Progenitor cell of endocrine pancreas (in vitro differentiated cells): ENCODE measurements at places on chromosomes 11 and 22. TPM values are rescaled to one million over a fixed set of nuclear protein-coding genes. Genes with fewer than 3 reads are reported as not detected.

GRCh38 chr22:43313244-43313889 is 29.8 kb downstream of the SCUBE1 start:
- no peak overlapping the region for H3K27ac ChIP-seq
- H3K27me3 ChIP-seq = peaks cover 64% of the 10 kb centered on the region
- no peak overlapping the region for H3K4me3 ChIP-seq
- no peak for DNase-seq
- H3K36me3 ChIP-seq = no peaks in the 10 kb centered on the region

DNA sequence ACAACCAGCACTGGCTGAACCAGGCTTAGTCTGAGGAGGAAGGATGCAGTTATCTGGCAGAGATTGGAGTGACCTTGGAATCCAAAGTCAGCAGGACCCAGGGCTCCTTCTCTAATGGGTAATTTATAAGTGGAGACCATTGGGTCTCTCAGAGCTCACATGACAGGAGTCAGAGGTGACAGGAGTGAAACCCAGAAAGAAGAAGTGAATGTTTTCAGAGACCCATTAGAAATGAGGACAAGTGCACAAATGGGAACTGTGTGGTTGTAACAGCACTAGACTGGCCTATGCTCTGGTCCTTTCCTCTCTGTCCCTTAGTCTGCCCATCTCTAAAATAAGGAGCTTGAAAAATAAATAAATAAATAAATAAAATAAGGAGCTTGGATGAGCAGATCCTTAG is 107.4 kb downstream of the SERGEF start:
- no peak for DNase-seq
- peaks cover 5% of the 10 kb centered on the region for H3K4me1 ChIP-seq
- H3K4me3 ChIP-seq = no peak overlapping the region
- no peaks in the 10 kb centered on the region for H3K36me3 ChIP-seq
- no peaks in the 10 kb centered on the region for H3K27me3 ChIP-seq
- no peak overlapping the region for H3K27ac ChIP-seq

Gene PGR
- total RNA-seq = not detected in 2 replicates

- H3K27me3 ChIP-seq = no peaks in the 10 kb centered on the region
- H3K4me1 ChIP-seq = peaks cover 14% of the 10 kb centered on the region
- no peak for DNase-seq
- H3K36me3 ChIP-seq = no peaks in the 10 kb centered on the region
- no peak overlapping the region for H3K27ac ChIP-seq
- no peak overlapping the region for H3K4me3 ChIP-seq
Observed at GRCh38 chr11:79092791-79093353, 348.0 kb downstream of the TENM4 start.

Gene EIF3F
- total RNA-seq = 300 and 307 TPM in 2 replicates

Gene PLAAT2
- not detected in 2 replicates for total RNA-seq

DNA sequence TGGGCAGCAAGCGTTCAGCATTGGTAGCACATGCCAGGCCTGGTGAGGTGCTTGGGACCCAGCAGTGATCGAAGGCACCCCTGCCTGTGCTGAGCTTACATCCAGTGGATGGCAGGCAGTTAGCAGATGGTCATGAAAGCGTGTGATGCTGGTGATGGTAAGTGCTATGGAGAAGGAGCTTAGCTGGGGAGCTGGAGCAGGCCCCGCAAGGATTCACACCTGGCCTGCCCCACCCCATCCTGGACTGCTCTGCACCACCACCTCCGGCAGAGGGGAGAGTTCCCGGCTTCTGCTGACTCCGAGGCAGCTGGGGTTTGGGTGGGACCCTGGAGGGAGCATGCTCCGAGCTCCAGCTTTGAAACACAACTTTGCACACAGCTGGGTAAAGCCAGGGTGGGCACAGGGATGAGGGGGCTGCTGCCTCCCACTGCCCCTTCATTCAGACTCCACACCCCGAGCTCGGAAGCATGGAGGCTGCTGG is 16.2 kb downstream of the MPPED1 start:
- no peak overlapping the region for H3K4me3 ChIP-seq
- no peaks in the 10 kb centered on the region for H3K36me3 ChIP-seq
- no peak overlapping the region for H3K27ac ChIP-seq
- no peak for DNase-seq
- H3K27me3 ChIP-seq = peaks cover 32% of the 10 kb centered on the region

DNA sequence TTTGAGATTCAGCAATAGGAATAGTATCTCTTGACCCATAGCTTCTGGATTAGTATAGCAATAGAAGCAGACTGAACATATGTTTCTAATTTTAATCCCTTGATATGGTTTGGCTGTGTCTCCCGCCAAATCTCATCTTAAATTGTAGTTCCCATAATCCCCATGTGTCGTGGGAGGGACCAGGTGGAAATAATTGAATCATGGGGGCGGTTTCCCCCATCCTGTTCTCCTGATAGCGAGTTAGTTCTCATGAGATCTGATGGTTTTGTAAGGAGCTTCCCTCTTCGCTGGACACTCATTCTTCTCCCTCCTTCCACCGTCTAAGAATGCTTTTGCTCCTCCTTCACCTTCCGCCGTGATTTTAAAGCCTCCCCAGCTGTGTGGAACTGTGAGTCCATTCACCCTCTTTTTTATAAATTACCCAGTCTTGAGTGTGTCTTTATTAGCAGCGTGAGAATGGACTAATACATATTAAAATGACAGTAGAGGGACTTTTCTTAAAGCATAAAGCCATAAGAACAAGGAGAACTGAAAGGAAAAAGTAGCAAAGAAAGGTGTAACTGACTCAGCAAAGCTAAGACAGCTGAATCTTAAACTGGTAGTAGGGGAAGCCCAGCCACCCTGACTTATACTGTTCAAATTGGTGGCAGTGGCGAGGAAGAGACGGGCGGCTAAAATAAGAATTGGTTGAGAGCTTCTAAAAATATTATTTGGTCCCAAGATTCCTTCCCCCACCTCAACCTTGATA is 20.3 kb upstream of the SLN start:
- no peak overlapping the region for H3K27ac ChIP-seq
- H3K4me3 ChIP-seq = no peak overlapping the region

Gene CECR2
- 37.6 and 40.5 TPM in 2 replicates for total RNA-seq
